ENCODE measurements at places on chromosomes 4 and X.

DNA sequence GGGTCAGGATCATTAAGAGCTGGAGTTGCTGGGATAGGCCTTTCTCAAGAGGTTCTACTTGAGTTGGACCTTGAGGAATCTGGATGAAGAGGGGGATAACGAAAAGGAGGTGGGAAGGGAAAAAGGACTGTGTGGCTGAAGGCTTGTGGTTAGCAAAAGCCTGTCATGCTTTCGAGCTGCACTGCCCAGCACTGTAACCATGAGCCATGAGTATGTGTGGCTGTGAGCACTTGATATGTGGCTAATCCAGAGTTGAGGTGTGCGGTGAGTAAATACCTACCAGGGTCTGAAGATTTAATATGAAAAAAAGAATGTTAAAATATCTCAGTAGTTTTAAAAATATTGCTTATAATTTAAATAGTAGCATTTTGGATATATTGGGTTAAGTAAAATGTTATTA, 11.4 kb downstream of the TMEM165 start:
- DNase-seq: no peak

DNA sequence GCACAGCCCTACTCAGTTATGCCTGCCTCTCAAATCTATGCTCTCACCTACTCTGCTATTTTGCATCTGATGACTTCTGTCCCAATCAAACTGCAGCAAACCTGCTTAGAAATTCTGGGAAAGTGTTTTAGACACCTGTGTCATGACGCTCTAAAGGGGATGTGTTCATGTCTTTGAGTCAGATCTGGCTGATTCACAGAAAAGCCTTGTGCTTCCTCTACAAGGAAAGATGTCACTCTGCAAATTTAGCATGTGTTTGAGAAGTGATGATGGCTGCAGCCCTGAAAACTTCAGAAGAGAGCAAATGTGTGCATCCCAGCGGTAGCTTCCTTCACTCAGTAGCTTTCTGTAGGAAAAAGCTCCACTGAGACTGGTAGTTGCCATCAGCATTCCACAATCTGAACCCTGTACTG, 235.4 kb downstream of the MGST2 start:
- no peak for DNase-seq

DNA sequence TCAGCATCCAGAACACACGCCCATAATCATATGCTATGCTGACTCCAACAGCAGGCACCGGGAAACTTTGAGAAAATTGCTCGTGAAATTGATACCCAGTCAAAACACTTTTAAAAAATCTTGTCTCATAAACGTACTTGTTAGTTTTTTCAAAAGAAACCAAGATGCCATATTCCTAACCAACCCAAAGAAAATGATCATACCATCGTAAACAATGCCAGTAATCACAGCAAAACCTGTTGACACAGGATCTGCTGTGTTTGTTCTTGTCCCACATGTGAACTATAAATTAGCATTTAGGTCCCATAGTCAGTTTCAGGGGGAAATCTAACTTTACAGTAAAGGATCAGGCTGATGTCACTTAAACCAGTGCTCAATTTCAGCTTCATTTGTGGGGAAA, 23.0 kb downstream of the PRSS12 start:
- DNase-seq: no peak

DNA sequence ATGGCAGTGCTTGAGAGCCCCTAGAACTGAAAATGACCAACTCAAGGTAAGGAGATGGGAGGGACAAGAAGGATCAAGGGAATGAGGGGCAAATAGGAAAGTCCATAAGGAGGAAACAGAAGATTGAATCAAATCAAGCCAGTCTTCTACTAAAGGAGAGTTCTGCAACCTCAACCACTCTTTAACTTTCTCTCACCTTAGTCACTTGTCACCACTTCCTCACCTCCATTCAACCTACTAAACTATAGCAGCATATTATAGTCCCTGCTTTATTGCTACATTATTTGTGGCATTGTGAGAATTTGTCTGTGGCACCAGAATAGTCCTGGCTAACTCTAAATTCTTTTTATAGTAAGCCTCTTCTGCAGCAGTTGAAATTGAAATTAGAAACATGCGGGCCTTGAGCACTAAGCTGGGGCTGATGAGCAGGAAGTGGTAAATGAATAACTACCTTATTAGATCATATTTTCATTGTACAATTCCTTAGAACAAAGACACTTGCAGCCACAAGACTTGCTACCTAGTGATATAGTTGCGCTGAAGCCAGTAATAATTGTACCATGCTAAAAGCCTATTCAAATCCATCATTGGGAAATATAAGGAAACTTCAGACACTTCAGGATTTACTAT, 336.9 kb downstream of the ZNF674 start:
- DNase-seq: no peak

All from foreskin melanocyte (primary cell).